ENCODE measurements at places on chromosomes 6 and 20. TPM values are rescaled to one million over a fixed set of nuclear protein-coding genes. Genes with fewer than 3 reads are reported as not detected.

- H3K4me3 ChIP-seq: no peak overlapping the region
- no peaks in the 10 kb centered on the region for H3K4me1 ChIP-seq
- no peaks in the 10 kb centered on the region for H3K36me3 ChIP-seq
- no peaks in the 10 kb centered on the region for H3K27me3 ChIP-seq
These were observed 790.2 kb downstream of the DHX35 start for GRCh38 chr20:39752262-39752876.

GRCh38 chr6:111824608-111825337 lies 48.5 kb downstream of the FYN start:
- peaks cover 7% of the 10 kb centered on the region for H3K4me1 ChIP-seq
- H3K4me3 ChIP-seq: no peak overlapping the region

ADTRP gene
- 2.7 TPM for total RNA-seq

- H3K4me3 ChIP-seq: no peak overlapping the region
- H3K27me3 ChIP-seq: no peaks in the 10 kb centered on the region
- H3K4me1 ChIP-seq: no peaks in the 10 kb centered on the region
- no peaks in the 10 kb centered on the region for H3K36me3 ChIP-seq
These were observed 61.1 kb downstream of the HMGN3 start for GRCh38 chr6:79173378-79173777.

- H3K27me3 ChIP-seq: no peaks in the 10 kb centered on the region
- H3K4me3 ChIP-seq: no peak overlapping the region
- no peaks in the 10 kb centered on the region for H3K36me3 ChIP-seq
- no peak for DNase-seq
These were observed 8.3 kb upstream of the CEP85L start for GRCh38 chr6:118659513-118660217.

GRCh38 chr6:9523462-9523861 lies 891.4 kb downstream of the TFAP2A start:
- H3K27me3 ChIP-seq: no peaks in the 10 kb centered on the region
- H3K27ac ChIP-seq: no peak overlapping the region
- H3K4me1 ChIP-seq: no peaks in the 10 kb centered on the region
- H3K36me3 ChIP-seq: no peaks in the 10 kb centered on the region

DNA sequence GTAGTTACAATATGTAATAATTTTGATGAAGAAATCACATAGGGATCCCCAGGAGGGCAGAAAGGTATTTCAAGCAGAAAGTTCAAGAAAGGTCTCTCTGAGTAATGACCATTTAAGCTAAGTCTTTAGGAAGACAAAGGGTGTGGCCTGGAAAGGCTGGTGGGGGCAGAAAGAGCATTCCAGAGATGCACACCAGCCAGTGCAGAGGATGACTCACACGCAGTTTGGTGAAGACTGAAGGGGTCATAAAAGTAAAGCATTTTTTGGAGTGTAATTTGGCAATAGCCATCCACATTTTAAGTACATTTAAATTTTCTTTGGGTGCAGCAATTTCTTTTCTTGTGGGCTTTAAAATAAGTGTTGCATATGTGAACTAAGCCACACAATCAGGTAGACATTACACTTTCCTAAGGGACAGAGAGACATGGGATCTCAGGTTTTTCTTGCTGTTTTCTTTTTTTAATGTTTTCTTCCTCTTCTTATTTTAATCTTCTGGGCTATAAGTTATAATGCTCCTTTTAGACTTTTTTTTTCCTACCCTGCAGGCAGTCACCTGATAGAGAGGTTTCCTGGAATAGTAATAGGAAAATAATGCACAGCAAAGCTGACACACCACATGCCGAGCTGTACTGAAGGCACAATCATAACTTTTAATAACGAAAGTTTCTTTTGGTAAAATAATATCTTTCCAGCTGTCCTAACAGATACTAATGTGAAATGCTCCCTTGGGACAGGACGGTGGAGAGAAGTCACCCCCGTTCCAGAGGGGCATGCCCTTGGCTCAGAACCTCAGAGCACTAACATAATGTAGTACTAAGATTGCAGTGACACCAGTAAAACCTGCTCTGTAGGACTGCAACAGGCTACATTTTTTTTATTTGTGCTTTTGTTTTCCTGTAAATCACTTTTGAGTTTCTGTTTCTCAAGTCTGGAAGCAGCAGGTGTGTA lies 49.6 kb upstream of the PTPRK start:
- H3K36me3 ChIP-seq: no peaks in the 10 kb centered on the region
- no peak overlapping the region for H3K27ac ChIP-seq
- no peak overlapping the region for H3K4me3 ChIP-seq
- H3K4me1 ChIP-seq: no peaks in the 10 kb centered on the region
- DNase-seq: no peak

GRCh38 chr6:1609041-1609647 lies 571 bp upstream of the FOXC1 start:
- H3K27me3 ChIP-seq: peaks cover 19% of the 10 kb centered on the region
- peak; percentile 89 for DNase-seq
- H3K4me1 ChIP-seq: peaks cover 20% of the 10 kb centered on the region
- H3K4me3 ChIP-seq: peak overlapping the region; percentile 34
- peak overlapping the region; percentile 75 for H3K27ac ChIP-seq

CCN5 gene
- total RNA-seq: 3.1 TPM

GRCh38 chr20:3092611-3093379 lies 8.3 kb upstream of the AVP start:
- no peaks in the 10 kb centered on the region for H3K36me3 ChIP-seq
- H3K4me1 ChIP-seq: no peaks in the 10 kb centered on the region
- no peak overlapping the region for H3K4me3 ChIP-seq

GRCh38 chr6:21321076-21321475 lies 272.5 kb upstream of the SOX4 start:
- no peaks in the 10 kb centered on the region for H3K27me3 ChIP-seq
- H3K36me3 ChIP-seq: no peaks in the 10 kb centered on the region
- no peak overlapping the region for H3K27ac ChIP-seq

GRCh38 chr6:89616531-89616930 lies 22.0 kb downstream of the LYRM2 start:
- H3K27ac ChIP-seq: no peak overlapping the region
- H3K27me3 ChIP-seq: no peaks in the 10 kb centered on the region
- no peak for DNase-seq
- no peaks in the 10 kb centered on the region for H3K4me1 ChIP-seq

SH3BGRL2 gene
- total RNA-seq: 14.6 TPM

GRCh38 chr6:168908887-168909286 lies 344.8 kb downstream of the THBS2 start:
- H3K27me3 ChIP-seq: no peaks in the 10 kb centered on the region
- no peaks in the 10 kb centered on the region for H3K36me3 ChIP-seq
- no peaks in the 10 kb centered on the region for H3K4me1 ChIP-seq

GRCh38 chr20:50041246-50041873 lies 58.6 kb downstream of the SNAI1 start:
- DNase-seq: no peak
- no peaks in the 10 kb centered on the region for H3K4me1 ChIP-seq
- H3K27me3 ChIP-seq: no peaks in the 10 kb centered on the region
- no peak overlapping the region for H3K4me3 ChIP-seq

GRCh38 chr6:5663259-5663658 lies 343.5 kb downstream of the NRN1 start:
- H3K27me3 ChIP-seq: no peaks in the 10 kb centered on the region
- H3K36me3 ChIP-seq: no peaks in the 10 kb centered on the region
- H3K27ac ChIP-seq: no peak overlapping the region
- no peak overlapping the region for H3K4me3 ChIP-seq
- H3K4me1 ChIP-seq: no peaks in the 10 kb centered on the region
- no peak for DNase-seq

PI16 gene
- 1.7 TPM for total RNA-seq

DNA sequence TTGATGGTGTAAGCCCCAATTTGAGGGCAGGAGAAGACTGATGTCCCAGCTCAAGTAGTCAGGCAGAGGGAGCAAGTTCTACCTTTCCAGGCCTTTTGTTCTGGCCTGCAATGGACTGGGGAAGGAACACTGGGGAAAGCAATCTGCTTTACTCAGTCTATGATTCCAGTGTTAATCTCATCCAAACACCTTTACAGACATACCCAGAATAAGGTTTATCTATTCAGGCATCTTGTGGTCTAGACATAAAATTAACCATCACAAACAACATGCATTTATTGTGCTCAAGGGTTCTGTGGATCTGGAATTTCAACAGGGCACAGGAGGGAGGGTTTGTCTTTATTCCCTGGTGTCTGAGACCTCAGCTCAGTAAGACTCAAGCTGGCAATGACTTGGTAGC lies 14.4 kb upstream of the RSPH3 start:
- no peak overlapping the region for H3K27ac ChIP-seq
- no peak overlapping the region for H3K4me3 ChIP-seq
- no peaks in the 10 kb centered on the region for H3K36me3 ChIP-seq
- no peak for DNase-seq
- no peaks in the 10 kb centered on the region for H3K27me3 ChIP-seq
- H3K4me1 ChIP-seq: no peaks in the 10 kb centered on the region

- H3K27me3 ChIP-seq: no peaks in the 10 kb centered on the region
- no peak overlapping the region for H3K4me3 ChIP-seq
- H3K27ac ChIP-seq: no peak overlapping the region
- no peak for DNase-seq
These were observed 453.5 kb upstream of the JARID2 start for GRCh38 chr6:14792118-14792955.

- H3K4me1 ChIP-seq: no peaks in the 10 kb centered on the region
- H3K4me3 ChIP-seq: no peak overlapping the region
- no peaks in the 10 kb centered on the region for H3K27me3 ChIP-seq
- no peaks in the 10 kb centered on the region for H3K36me3 ChIP-seq
- H3K27ac ChIP-seq: no peak overlapping the region
- no peak for DNase-seq
These were observed 45.1 kb upstream of the MCM9 start for GRCh38 chr6:118980063-118980462.

DNA sequence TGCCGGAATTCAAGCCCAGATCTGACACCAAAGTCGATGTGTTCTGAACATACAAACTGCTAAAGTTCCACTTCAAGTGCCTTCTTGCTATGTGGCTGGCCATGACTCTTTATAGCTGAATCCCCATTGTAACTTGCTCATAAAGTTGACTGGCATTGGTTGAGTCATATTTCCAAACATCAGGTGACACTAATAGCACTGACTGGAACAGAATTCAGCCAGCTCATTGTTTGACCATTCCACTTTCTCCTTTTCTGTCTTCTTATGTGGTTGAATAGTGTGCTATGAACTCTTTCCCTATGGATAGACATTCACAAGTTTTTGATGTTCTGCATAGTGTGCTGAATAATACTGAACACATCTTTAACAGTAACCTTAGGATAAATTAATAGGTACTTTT lies 266.2 kb upstream of the ZFP64 start:
- no peak overlapping the region for H3K27ac ChIP-seq
- H3K4me1 ChIP-seq: no peaks in the 10 kb centered on the region
- no peaks in the 10 kb centered on the region for H3K36me3 ChIP-seq
- H3K4me3 ChIP-seq: no peak overlapping the region
- no peaks in the 10 kb centered on the region for H3K27me3 ChIP-seq

GRCh38 chr6:148530394-148530953 lies 187.8 kb downstream of the SASH1 start:
- H3K4me3 ChIP-seq: no peak overlapping the region
- H3K27me3 ChIP-seq: no peaks in the 10 kb centered on the region
- no peaks in the 10 kb centered on the region for H3K4me1 ChIP-seq
- DNase-seq: no peak
- peaks cover 32% of the 10 kb centered on the region for H3K36me3 ChIP-seq
- no peak overlapping the region for H3K27ac ChIP-seq

GRCh38 chr6:52839124-52840055 lies 1.2 kb downstream of the GSTA5 start:
- peak; percentile 60 for DNase-seq
- H3K27ac ChIP-seq: no peak overlapping the region
- no peaks in the 10 kb centered on the region for H3K4me1 ChIP-seq
- no peaks in the 10 kb centered on the region for H3K36me3 ChIP-seq
- H3K27me3 ChIP-seq: no peaks in the 10 kb centered on the region

TSBP1 gene
- not detected for total RNA-seq

GRCh38 chr6:139308936-139309603 lies 17.3 kb upstream of the TXLNB start:
- no peaks in the 10 kb centered on the region for H3K4me1 ChIP-seq
- H3K27ac ChIP-seq: no peak overlapping the region
- H3K27me3 ChIP-seq: no peaks in the 10 kb centered on the region
- no peak overlapping the region for H3K4me3 ChIP-seq
- H3K36me3 ChIP-seq: no peaks in the 10 kb centered on the region

DNA sequence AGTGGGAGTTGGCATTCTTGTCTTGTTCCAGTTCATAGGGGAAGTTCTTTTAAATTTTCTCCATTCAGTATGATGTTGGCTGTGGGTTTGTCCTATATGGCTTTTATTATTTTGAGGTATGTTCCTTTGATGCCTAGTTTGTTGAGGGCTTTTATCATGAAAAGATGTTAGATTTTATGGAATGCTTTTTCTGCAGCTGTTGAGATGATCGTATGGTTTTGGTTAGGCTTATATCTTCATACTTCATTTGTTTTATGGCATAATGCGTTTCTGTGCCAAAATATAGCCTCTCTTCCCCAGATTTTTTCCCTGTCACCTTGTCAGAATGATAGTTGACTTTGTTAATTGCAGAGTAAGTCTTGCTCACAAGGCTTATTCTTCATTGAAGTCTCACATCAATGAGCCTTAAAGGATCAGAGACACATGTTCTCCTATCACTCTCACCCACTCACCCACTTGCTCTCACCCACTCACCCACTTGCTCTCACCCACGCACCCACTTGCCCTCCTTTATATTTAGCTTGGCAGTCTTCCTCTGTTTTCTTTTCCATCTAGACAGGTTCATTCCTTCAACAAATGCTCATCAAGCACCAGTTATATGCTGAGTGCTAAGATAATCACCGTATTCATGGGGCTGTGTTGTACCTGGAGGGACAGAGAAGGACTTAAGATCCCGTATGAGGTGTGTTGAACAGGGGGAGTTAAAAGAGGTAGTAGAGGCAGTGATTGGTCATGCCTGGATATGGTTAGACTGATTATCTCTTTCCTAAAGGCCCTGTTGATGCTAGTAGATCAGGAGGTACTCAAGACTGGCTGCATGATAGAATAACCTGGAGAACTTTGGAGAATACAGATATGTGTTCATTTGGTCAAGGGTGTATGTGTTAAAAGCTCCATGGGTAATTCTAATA lies 19.3 kb downstream of the UST start:
- H3K4me1 ChIP-seq: no peaks in the 10 kb centered on the region
- DNase-seq: no peak
- H3K27ac ChIP-seq: no peak overlapping the region
- no peaks in the 10 kb centered on the region for H3K27me3 ChIP-seq

- H3K27me3 ChIP-seq: no peaks in the 10 kb centered on the region
These were observed 32.7 kb upstream of the ID4 start for GRCh38 chr6:19804205-19805128.

CFAP206 gene
- total RNA-seq: 2.5 TPM

- H3K4me1 ChIP-seq: no peaks in the 10 kb centered on the region
- DNase-seq: no peak
- no peak overlapping the region for H3K4me3 ChIP-seq
These were observed 15.9 kb upstream of the PCSK2 start for GRCh38 chr20:17210983-17211382.

COL9A3 gene
- total RNA-seq: 4.3 TPM

PPP2R5D gene
- 22.6 TPM for total RNA-seq

- H3K27ac ChIP-seq: peak overlapping the region; percentile 48
- H3K36me3 ChIP-seq: no peaks in the 10 kb centered on the region
- DNase-seq: no peak
- no peaks in the 10 kb centered on the region for H3K27me3 ChIP-seq
- peaks cover 26% of the 10 kb centered on the region for H3K4me1 ChIP-seq
- no peak overlapping the region for H3K4me3 ChIP-seq
These were observed 24.8 kb downstream of the AFDN start for GRCh38 chr6:167851370-167851952.

FAM162B gene
- 4.3 TPM for total RNA-seq

SLC22A16 gene
- 0.79 TPM for total RNA-seq

BMP6 gene
- total RNA-seq: 10.0 TPM

Measured in kidney (tissue), 22 donors.